Effector CD4-positive, alpha-beta T cell (primary cell): ENCODE measurements at places on chromosomes 2 and 18.

DNA sequence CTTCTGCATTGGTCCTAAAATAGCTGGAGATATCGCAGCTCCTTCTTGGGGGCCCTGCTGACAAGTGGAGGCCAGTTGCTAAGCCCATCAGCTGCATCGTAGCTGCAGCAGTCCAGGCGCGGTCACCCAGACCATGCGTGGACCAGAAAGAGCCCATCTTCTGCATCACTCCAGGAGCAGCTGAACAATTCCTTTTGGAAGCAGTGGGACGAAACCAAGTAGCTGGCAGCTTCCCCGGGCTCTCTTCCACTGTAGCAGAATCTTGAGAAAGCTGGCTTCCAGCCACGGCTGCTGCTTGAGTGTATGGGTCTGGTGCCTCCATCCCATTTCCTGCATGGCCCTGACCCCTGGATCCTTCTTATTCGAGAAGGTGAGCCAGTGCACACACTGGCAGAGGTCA lies 22.2 kb upstream of the CAB39 start:
- no peak for DNase-seq

DNA sequence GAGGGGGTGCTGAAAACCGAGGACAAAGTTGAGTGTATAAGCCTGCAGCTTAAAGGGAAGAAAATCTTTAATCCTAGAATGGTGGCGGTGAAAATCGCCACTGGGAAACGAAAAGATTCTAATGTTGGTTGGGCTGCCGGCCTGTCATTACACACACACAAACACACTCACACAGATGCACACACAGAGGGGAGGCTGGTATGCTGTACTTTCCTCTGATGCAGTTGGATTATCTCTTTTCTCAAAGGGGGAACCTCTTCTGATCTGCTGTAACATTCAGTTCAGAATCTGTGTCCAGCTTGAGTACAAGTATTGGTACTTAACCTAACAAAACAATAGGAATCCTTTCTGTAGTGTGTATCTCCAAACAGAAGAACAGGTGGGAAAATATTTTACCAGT lies 39.0 kb downstream of the ANXA4 start:
- DNase-seq, result no peak

DNA sequence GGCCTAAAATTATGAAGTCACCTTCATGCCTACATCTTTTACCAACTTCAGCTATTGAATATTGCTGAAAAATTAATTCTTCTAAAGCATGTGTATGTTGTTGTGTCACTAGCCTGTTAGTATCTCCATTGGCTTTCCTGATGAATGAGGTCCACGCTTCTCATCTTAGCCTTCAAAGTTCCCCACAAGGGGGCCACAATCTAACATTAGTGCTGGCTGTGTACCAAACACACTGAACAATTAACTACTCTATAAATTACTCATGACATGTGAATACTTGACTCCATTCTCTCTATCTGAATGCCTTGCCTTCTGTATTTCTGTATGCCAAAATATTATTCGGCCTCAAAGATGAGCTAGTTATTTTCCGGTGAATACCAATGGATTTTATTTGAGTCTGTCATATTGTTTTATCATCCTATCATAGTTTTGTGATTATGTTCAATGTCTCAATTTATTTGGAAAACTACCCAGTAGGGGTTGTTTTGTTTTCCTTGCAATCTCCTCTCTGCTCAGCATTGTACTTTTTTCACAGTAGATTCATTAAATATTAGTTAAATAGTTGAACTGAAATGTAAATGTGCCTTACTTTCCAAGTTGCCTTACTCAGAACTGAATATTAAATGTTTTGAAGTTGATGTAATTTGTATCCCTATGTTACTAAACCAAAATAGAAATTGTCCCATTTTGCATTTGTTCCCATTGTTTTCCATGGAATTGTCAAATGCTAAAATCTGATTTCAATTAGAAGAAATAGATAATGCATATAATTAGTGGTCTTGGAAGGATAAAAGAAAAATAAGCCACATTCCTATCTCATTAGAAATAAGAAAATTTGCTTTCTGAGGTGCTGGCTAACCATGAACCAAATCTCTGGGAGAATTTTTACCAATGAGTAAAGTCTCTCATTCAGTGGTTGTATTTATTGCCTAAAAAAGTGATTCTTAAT lies 208.4 kb upstream of the COL3A1 start:
- no peak for DNase-seq

- no peak for DNase-seq
Measured at GRCh38 chr2:152492911-152493310, 157.9 kb downstream of the FMNL2 start.

GRCh38 chr18:13424363-13424762 lies 205.8 kb downstream of the LDLRAD4 start:
- no peak for DNase-seq

DNA sequence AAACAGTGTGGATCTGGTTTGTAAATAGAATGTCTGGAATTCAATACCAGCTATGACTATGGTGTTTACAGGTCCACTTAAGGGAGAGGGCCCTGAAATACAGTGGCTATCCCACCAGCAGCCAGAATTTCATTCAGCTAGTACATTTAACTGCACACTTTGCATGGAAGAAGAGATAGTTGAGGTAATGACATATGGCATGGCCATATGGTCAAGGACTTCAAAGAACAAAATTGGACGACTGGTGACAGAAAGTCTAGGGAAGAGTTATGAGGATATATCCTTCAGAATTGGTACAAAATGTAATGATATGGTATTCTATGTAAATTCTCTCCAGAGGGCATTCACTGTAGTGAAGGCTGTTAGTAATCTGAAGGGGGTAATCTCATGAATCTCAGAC lies 105.0 kb downstream of the IKZF2 start:
- DNase-seq, result no peak

GRCh38 chr18:78542204-78542603 lies 437.4 kb upstream of the SALL3 start:
- DNase-seq, result no peak

- no peak for DNase-seq
Measured at GRCh38 chr2:121866789-121867188, 111.3 kb downstream of the TSN start.

DNA sequence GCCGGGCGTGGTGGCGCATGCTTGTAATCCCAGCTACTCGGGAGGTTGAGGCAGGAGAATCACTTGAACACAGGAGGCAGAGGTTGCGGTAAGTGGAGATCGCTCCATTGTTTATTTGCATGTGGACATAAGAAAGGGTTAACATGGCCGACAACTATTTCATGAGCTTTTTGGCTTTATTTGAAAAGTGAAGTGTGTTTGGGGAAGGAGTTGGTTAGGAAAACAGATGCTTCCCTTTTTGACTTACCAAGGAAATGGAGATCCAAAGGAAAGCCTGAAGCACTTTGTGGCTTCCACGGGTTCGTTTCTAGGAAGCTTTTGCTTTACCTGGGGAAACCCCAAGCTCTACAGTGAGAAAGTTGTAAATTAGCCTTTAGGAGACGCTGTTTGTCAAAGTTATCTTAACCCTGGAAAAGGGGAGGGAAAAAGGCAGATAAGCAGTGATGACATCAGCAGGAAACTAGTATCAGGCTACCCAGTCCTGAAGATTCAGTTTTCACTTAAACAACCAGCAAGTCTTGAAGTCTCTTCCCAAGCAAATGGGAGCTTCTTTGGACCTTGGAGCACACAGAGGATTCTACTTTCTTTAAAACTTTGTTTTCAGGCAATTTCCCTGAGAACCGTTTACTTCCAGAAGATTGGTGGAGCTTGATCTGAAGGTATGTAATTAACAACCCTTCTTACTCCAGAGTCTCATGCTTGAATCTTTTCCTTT lies at the start of gene CASP10:
TSS of gene CASP10 (plus strand) at position 492 of the 715 bp plus-strand sequence. CDS start 2,637 bp downstream, outside the sequence.
- DNase-seq, result peak; percentile 15

DNA sequence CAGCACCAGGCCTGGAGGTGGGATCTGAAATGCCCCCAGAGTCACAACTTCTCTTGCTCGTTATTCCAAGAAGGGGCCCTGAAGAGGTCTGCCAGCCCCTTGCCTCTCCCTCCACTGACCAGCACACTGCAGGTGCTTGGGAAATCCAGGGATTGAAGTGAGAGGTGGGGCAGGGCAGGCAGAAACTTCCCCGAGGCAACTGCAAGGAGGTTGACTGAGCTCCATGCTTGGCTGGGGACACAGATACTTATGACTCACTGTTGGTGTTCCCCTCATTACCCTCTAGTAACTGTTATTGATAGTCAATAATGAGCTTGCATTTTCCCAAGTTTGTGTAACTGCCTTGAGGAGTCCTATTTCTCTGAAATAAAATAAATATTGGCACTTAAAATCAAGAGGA lies 47.5 kb downstream of the MARCO start:
- DNase-seq, result no peak

DNA sequence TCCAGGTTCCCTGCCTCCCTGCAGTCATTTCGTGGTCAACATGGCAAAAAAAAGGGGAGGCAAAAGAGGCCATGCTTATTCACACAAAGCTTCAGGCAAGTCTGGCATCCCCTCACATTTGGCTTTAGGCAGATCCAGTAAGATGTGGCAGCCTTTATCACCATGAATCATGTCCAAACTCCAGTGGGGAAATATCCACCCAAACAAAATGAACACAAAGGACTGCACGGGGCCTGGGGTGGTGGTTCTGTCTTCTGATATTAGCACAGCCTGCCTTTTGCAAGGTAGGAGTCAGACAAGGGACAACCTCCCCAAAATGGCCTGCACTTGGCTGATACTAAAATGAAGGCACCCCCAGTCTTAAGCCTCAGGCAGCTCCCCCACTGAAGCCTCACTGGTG lies 129.9 kb downstream of the ZBTB7C start:
- DNase-seq, result no peak

DNA sequence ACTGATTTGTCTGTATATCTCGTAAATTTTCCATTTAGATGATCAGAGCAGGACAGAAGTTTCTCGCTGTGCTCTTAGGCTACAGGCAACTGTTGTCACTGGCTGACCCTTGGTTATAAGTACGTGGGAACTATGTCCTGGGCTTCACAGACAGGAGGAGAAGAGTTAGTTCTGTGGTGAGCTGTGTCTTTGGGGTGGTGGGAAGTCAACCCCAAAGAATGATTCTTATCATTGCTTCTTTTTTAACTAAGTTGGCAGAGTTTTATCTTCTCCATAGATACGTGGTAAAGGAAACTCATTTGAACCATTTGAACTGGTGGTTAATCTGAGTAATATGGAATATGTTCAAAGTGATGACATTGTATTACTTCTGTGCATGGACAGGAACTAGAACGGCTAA lies 230.6 kb upstream of the EPAS1 start:
- DNase-seq, result no peak

DNA sequence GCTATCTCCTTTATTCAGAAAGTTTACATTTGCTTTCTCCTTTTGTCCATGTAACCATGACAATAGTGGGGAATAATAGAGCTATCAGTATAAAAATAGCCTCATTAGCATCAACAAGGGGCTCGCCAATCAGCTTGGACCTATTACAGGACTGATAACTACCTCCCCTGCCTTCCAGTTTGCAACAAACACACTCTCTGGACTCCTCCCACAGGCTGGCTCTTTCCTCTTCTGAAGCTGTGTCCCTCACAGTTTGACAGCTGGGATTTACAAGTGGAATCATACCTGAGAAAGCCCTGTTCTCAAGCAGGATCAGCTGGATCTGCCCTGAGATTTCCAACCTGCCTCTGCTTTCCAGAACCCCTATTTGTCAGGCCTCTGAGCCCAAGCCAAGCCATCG lies 162.5 kb downstream of the GRB14 start:
- no peak for DNase-seq

DNA sequence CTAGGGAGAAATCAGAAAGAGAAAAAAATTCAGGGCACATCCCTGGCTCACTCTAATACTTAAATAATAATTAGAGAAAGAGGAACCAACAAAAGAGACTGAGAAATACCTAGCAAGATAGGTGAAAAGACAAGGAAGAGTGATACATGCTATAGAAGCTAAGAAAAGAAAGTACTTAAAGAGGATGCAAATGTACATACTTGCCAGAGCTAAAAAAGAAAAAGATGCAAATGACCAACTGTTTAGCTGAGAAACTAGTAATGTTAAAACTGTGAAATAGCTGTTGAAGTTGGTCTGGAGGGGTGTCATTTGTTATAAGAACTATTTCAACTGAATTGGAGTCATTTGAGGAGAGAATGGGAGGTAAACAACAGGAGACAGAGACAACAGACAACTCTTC lies 412.2 kb downstream of the SPAG16 start:
- DNase-seq, result no peak

DNA sequence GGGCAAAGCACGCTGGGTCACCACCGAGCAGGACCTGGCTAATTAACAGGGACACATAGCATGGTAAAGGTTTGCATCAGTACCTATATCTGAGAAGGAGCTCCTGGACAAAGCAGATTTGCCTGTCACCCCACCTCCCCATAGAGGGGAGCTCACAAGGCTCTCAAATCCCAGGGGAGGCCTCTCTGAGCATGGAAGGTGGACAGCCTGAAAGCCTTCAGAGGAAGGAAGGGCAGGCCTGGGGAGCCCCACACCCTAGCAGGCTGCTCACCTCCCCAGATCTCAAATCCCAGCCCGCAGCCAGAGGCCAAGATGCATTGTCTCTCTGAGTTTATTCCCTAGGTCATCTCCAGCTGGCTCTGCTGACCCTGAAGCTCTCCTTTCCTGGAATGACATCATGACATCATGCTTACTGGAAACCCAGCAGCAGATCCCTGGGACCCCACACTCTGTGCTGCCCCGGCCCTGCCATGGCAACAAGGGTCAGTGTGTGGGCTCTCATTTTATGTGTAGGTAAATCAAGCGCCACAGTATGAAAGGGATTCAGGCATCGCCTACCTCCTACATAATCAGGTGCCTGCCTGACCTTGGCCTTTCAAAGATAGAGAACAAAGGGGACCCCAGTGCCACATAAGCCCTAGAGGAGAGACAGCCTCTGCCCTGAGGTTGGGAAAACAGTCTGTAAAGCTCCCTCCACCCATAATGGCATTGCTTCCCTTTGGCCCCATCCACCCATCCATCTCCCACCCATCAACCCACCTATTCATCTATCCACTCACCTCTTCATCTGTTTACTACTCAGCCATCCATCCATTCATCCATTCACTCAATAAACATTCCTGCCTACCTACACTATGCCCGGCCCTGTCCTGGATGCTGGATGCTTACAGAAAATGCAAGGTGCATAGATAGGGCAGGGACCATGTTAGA lies 15.7 kb upstream of the TEX51 start:
- DNase-seq, result no peak

DNA sequence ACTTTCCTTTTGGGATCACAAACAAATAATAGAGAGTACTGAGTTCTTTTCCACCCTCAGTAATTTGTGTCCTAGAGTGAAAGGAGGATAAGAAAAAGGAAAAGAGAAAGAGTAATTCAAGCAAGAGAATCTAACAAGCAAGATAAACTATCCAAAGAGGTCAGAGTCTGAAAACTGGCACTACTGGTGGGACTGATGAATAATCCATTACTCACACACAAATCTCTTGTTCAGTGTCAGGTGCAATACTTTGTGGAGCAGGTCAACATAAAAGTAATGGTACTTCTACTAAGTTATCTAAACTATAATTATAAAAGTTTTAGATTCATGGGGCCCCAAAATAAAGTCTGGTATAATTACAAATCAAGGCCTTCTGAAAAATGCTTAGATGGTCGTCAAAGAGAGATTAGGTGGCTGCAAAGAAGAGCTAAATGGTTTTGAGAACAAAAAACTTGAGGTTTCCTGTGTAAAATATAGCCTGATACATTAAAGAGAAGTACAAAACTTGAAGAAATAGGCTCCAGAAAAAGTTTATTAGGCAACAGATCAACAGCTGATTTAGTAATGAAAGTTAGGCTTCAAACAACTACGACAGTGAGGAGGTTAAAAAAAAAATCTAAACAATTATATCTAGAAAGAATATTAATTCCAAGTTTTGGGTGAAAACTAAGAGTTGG lies 109.4 kb downstream of the BAZ2B start:
- no peak for DNase-seq
